ENCODE measurements at places on chromosomes 1 and 21.

- DNase-seq = no peak
Measured at GRCh38 chr1:152018537-152018936, 18.3 kb downstream of the S100A11 start.

DNA sequence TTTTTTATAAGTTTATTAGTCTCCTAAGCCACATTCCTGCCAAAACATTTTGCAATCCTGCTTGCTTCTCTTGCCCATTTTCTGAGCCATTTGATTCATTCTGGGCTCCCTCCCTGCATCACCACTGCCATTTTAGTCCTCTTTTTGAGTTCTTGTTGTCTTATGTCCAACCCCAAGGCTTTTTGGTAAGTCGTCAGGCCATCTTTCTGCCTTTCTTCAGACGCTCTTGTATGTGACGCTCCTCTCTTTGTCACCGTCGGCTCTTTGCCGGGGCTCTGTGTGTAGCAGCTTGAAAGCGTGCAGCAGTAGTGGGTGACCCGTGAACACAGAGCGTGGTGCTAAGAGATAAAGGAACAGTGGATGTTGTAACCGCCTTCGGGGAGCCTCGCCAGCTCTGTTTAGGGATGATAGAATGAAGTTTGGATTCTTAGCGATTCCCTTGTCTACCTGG is 14.6 kb downstream of the HUNK start:
- no peak for DNase-seq

DNA sequence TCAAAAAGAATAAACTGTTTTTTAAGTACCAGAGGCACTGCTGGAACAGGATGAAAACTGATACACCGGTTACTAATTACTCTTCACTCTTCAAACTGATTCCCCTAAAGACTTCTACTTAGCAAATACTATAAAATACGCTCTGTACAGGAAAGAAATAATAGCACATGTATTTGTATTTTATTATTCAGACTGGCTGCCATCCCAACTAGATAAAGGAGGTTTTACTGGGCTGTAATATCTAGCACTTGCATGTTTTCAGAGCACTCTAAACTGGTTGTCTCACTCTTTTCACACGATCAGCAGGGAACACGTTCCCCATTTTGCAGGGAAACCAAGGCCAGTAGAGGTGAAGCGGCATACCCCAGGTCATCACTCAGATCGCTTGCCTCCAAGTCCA is 9.2 kb downstream of the SMIM12 start:
- DNase-seq = no peak

DNA sequence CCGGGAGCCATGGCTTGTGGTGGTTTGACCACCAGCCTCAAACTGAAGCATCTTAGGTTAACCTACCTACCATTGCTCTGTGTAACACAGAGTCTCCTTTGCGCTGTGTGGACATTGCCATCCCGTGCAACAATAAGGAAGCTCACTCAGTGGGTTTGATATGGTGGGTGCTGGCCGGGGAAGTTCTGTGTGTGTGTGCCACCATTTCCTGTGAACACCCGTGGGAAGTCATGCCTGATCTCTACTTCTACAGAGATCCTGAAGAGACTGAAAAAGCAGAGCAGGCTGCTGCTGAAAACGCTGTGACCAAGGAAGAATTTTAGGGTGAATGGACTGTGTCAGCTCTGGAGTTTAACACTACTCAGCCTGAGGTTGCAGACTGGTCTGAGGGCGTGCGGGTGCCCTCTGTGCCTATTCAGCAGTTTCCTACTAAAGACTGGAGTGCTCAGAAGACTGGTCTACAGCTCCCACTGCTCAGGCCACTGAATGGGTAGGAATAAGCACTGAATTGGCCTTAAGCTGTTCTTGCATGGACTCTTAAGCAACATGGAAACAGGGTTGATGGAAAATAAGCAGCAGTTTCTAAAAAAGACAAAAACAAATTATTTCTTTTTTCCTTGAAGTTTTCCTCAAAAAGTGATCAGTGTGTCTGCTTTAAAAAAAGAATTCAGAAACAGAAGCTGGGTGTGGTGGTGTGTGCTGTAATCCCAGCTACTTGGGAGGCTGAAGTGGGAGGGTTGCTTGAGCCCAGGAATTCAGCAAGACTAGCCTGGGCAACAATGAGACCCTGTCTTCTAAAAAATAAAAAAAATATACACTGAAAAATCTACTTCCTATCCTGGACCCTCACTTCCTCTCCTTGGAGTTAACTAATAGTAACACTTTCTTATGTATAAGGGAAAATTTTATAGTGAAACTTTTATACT is 14.6 kb downstream of the CEP350 start:
- DNase-seq = no peak

GRCh38 chr1:33085332-33085731 is 4.4 kb downstream of the AZIN2 start:
- DNase-seq = no peak

- peak; percentile 59 for DNase-seq
Measured at GRCh38 chr1:180178511-180179161, 24.0 kb downstream of the QSOX1 start.

GRCh38 chr1:44249543-44249942 is 36.3 kb downstream of the DMAP1 start:
- DNase-seq = no peak

DNA sequence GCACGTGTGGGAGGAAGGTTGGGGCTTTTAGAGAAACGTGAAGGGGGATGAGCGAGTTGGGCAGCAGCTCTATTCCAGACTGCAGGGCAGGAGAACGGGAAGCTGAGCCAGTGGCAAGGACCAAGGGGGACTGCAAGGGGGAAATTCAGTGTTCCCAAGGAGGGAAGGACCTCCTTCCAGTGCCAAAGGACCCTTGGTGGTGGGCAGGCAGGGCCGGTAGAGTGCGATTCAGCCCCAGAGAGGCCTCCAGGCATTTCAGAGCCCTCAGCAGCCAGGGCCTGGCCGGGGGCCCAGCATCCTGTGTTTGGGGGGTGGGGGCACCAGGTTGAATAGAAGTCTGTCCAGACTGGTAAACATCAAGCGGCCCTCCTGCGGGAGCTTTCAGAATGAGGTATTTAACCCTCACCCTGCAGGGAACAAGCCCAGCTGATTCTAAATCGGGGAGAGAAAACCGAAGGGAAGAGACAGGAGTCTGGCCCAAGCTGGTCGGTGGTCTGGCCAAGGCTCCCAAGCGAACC is 2.3 kb downstream of the COL9A2 start:
- DNase-seq = no peak

DNA sequence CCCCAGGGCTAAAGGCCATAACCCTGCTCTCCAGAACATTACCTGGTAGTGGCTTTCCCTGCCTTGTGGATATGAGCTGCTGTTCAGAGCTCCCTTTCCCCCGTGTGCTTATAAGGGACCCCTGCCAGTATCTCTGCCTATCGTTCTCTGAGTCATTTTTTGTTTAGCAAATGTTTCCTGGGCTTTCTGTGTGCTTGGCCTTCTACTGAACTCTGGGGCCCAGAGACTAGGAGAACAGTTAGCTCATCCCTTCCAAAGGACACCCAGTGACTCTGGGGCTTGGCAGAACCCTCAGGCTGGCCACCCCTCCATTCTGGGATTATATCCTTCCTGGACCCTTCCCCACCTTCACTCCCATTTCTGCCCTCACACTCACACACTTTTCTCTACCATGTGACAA is 80.8 kb upstream of the POU3F1 start:
- DNase-seq = no peak

GRCh38 chr1:32899586-32900296 is 1.4 kb downstream of the TMEM54 start:
- no peak for DNase-seq

- no peak for DNase-seq
Measured at GRCh38 chr1:210794445-210794844, 339.5 kb downstream of the KCNH1 start.

DNA sequence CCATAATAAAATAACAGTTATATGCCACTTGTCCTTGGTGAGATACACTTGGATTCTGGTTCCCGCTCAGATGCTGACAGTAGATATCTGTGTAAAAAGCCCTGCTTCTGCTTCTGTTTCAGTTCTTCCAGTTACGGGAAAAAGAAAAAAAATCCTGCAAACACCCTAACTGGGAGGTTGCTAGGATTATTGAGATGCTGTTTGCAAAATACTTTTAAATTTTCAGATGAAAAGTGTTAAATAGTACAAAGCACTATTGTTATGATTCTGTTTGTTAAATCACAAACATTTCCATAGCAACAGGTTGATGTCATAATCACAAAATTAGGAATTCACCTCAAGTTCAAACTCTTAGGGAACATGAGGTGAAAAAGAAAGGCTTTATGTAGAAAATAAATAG is 232.3 kb downstream of the HMCN1 start:
- DNase-seq = no peak

DNA sequence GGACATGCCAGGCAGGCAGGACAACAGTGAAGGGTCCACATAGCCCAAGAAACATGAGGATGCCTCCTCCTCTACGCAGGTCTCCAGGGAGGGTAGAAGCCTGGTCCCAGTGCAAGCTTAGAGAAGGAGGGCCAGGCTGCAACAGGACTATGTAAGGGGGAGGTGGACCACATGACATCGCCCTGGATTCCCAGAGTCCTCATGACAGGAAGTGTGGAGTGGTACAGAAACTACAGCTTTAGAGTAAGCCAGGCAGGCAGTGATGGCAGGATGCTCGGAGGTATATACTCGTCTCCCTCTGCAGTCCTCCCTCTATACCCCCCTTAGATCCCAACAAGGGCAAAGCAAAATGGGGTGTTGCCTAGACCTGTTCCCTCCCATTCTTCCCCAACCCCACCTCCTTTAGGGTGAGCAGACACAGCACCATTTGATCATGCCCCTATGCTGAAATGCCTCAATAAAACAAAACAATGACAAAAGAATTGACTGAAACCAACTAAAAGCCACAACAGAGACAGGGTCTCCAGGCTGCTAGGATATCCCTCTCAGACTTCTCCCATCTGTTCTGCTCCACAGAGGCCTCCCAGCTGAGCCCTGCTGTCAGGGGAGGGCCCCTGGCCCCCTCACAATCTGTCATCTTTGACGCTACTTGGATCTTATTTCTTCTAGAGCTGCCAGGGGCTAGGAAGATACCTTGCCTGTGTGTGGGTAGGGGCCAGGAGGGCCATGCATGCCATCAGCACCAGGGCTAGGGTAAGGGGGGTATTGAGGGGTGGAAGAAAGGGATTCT is 13.1 kb downstream of the FAM78B start:
- DNase-seq = no peak

DNA sequence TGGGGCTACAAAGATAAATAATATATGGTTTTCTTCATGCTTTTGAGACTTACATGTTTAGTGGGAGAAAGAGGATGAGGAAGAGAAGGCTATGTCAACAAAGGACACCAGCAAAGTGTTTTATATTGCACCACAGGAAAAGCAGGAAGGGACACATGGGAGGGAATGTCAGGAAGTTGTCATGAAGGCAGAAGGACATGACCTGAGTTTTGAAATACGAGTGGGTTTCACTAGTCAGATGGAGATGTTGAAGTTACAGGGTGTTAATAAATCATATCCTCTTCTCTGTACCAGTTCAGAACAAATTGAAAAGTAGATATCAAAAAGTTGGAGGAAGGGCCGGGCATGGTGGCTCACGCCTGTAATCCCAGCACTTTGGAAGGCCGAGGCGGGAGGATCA is 18.2 kb upstream of the AGO1 start:
- peak; percentile 80 for DNase-seq

DNA sequence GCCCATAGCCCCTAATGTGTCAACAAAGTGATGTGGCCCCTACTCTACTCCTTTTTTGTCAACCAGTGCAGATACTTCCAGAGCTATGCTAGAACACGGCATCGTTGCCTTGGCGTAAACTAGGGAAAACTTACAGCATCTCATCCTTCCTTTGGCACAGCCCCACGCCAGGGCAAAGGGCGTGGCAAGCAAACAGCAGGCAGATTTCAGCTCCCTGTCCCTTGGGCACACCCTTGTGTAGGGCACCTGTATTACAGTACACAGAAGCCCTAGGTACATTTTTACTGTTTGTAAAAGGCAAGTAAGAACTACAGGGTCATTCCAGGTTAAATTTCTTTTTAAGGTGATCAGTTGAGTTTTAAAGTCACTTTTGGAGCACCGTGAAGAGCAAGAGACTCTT is 29.3 kb downstream of the PRDX6 start:
- DNase-seq = no peak

GRCh38 chr1:9689011-9689706 is 37.6 kb downstream of the PIK3CD start:
- peak; percentile 75 for DNase-seq

DNA sequence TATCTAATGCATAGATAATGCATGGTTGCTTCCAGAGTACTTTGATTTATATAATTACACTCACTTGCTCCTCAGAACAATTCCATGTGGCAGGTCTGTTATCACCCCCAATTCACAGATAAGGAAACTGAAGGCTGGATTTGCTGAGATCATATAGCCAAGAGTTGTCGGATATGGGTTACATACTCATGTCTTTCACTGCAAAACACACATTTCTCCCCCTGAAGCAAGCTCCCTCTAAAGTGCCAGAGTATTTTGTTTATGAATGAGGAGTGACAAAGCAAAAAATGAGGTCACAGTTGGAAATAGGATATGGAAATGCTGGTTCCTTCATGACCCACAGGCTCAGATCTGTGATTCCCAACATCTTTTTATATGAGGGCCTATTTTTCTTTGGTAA is 134.2 kb downstream of the ROR1 start:
- no peak for DNase-seq

- DNase-seq = no peak
Measured at GRCh38 chr1:54352755-54353154, 53.4 kb downstream of the SSBP3 start.

GRCh38 chr1:85142753-85143152 is 58.1 kb downstream of the SYDE2 start:
- no peak for DNase-seq

GRCh38 chr1:85624361-85624760 is 43.8 kb downstream of the CCN1 start:
- no peak for DNase-seq

DNA sequence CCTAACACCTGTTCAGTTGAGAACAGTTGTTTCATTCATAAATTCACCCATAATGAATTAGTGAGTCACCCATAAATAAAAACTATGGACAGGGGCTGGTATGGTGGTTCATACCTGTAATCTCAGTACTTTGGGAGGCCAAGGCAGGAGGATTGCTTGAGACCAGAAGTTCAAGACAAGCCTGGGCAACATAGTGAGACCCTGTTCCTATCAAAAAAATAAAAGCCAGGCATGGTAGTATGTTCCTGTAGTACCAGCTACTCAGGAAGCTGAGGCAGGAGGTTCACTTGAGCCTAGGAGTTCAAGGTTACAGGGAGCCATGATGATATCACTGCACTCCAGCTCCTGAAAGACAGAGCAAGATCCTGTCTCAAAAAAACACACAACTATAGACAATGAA is 79.0 kb downstream of the GTF2B start:
- DNase-seq = no peak

- DNase-seq = no peak
Measured at GRCh38 chr1:232486454-232487207, 143.3 kb downstream of the SIPA1L2 start.

DNA sequence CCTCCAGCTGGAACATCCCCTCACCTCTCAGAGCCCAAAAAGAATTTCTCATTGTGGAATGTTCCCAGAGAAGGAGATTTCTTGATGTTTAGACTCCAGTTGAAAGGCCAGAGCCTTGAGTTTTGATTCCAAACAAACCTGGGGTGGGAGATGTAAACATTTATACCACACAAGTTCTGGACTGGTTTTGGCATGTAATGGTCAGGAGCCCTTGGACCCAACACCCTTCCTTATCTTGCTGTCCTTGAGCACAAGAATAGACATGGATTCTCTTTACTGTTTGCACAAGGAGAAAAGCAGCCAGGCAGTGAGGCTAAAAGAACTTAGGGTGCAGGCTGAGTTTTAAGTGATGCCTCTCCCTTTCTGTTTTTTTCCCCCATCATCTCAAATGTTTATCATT is 4.5 kb downstream of the RHBG start:
- no peak for DNase-seq

GRCh38 chr1:103283371-103283770 is 175.0 kb upstream of the COL11A1 start:
- DNase-seq = no peak

GRCh38 chr21:45572231-45572630 is 30.0 kb upstream of the SLC19A1 start:
- no peak for DNase-seq
